ENCODE measurements at places on chromosomes 2 and 18.

GRCh38 chr2:233409286-233409991, 55.1 kb downstream of the DGKD start:
- DNase-seq: no peak

GRCh38 chr2:183123959-183124221, 353 bp upstream of the NUP35 start:
- no peak for DNase-seq

DNA sequence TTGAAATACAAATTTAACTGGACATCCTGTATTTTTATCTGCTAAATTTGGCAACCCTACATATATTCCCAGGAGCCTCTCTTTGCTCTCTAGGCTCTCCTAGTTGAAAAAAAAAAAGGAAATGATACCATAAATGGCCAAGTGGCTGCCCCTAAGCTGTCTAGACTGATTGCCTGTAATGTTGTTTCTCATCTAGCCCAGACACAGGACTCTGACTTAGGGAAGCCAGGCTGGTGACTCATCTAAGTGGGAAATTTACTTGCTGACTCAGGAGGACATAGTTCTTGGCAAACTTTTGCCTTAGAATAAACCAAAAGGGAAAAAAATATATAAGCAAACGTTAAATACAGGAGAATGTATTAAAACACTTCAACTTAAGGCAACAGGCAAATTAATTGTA, 14.6 kb upstream of the ITGAV start:
- DNase-seq: peak; percentile 99

DNA sequence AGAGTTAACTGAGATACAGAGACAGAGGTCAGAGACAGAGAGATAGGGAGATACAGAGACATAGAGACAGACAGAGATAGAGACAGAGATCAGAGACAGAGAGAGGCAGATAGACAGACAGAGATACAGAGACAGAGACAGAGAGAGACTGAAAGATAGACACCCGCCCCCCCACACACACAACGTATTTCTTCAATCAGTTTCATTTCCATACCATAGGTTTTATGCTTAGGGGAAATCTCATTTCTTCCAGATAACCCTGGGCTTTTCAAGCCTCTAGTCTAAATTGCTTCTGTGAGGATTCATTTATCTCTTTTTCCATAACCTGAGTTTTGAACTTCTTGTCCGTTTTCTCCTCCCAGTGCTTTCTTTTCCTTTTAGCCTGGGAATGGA, 94.6 kb downstream of the CD8B2 start:
- DNase-seq: no peak

DNA sequence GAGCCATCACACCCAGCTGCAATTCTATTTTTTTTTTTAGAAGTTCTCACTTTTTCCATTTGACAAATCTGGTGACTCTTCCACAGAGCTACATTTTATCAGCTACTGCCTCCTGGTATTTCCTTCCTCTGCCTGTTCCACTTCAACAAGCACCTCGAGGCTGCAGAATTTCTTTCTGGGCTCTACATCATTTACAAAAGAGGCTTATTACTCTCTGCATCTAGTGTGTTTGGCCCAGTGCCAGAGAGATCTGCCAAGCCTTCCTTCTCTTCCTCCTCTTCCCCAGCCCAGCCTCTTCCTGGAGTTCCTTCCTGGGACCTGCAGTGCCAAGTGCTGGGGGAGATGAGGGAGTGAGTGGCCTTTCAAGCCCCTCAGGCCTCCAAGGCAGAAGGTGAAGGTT, 119.6 kb upstream of the ITGA6 start:
- peak; percentile 18 for DNase-seq

- no peak for DNase-seq
These were observed at the start of gene RAPGEF4 for GRCh38 chr2:172735582-172736423. TSS of gene RAPGEF4 (plus strand) at chr2:172735845. CDS start at chr2:172735984, 139 bp downstream.

DNA sequence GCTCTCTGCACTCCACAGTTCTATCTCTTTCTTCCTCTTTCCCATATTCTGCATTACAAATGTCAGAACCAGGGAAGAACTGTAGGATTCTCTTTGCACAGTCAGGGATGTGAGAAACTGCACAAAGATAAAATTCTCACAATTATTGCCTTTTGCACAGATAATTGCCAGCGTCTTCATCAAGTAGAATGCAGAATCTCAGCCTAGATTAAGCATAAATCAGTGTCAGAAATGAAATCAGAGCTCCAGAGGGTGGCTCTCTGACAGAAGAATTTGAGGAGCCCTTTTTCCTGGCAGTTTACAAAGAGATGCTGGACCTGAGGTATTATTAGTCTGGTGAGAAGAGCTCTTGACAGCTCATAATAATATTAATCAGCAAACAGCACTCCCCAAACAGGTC, 173.1 kb downstream of the PTH2R start:
- DNase-seq: no peak

DNA sequence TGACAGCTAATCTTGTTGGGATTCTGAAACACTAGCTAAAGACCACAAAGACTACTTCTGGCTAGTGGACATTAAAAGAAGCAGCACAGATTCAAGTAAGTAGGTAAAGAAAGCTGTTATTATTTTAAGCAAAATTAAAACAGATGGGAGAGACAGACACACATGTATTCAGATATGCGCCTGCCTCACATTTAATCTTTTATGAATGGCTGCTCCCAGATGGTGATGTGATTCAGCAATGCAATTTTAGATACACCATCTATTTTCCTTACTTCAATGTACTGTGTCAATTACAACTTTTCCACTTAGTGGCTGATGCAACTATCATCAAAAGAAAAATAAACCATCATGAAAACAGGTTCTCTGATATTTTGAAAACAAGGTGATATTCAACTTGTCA, 133.0 kb upstream of the PGAP1 start:
- no peak for DNase-seq

GRCh38 chr2:226427538-226428307, 371.9 kb downstream of the IRS1 start:
- DNase-seq: peak; percentile 96

DNA sequence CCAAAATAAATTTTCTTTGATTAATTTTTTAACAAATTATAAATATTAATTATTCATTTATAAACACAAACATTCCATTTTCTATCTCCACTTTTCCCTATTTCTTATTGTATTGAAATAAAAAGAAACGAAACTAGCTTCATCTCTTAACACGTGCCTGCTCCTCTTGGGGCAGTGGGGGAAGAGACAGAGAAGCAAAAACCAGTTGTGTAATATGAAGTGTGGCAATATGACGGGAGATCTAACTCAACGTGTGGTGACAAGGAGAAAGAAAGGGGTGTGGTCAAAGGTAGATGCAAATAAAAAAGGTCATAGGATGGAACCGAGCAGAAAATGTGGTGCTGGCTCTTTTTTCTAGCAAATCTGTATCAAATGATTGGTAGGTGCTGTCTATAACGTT, 106.9 kb upstream of the SLC8A1 start:
- DNase-seq: no peak

DNA sequence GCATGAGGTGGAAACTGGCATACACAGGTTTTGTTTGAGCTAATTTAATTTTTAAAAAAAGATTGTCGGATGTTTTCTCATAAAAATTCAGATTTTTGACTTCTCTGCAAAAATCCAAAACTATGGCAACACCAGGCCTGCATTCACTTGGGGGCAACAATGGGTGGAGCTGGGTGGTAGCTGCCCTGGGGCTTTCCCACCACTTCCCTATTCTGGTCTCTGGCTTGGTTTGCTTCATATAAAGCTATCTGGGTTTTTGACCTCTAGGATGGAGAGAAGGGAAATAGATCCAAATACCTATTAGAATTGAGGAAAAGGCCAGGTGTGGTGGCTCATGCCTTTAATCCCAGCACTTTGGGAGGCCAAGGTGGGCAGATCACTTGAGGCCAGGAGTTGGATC, 5.5 kb upstream of the CYP27A1 start:
- DNase-seq: no peak

- no peak for DNase-seq
These were observed 66.8 kb downstream of the ZNF236 start for GRCh38 chr18:76889091-76889699.

DNA sequence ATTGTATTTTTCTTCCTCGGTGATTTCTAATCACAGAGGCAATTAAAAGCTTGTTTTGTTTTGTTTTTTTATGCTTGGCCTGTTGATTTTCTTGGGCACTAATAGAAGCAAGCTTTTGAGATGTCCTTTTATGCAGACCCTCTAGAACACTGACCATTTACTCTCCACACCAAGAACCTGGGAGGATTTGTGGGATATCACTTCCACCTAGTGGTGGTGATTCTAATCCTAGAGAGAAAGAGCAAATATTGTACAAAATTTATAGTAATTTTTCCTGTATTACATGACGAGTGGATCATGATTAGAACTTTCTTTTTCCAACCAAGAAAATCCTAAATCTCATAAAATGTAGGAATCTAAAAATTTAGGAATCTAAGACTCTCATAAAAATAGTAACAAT, 23.4 kb downstream of the NEMP2 start:
- peak; percentile 16 for DNase-seq

GRCh38 chr2:79179036-79179435, 19.5 kb upstream of the REG3A start:
- DNase-seq: no peak

DNA sequence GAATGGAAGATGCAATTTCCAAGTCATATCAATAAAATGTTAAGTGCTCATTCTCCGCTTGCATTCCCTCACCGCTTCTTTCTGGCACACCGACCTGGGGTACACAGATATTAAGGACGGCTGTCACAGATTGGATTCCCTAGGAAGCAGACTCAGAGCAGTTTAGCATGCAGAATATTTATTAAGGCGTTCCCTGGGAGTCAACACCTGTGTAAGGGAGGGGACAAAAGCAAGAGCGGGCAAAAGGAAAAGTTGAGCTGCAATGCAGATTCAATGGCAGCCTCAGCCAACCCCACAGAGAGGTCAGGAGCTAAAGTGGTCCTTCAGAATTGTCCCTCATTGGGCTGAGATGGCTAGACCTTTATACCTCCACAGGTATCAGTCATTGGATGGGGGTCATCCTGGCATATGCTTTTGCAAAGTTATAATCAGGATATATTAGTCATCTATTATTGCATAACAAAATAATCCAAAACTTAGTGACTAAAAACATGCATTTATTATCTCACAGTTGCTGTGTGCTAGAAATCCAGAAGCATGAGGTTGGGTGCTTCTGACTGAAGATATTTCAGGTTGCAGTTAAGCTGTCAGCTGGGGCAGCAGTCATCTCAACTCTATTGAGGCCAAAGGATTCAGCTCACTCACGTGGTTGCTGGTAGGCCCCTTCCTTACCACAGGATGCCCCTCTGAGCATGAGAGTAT, 27.0 kb upstream of the INO80D start:
- DNase-seq: no peak

- DNase-seq: no peak
These were observed 25.8 kb downstream of the BIN1 start for GRCh38 chr2:127080938-127081755.

DNA sequence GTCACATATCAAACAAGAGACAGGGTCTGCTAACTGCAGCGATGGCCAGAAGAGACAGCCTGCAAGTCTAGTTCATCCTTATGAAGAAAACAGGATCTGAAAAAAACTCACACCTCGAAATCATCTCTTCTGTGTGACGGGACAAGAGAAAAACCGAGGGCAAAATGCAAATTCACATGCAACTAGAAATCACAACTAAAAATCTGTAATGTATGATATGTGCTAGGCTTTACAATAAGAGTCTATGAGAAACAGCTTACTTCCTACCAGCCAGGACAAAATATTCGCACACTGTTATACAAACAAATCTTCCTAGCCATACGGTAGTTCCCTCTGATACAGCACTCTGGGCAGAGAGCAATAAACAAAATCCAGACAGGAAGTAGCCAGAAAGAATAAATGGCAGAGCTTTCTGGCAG, 48.8 kb downstream of the ANKRD44 start:
- DNase-seq: peak; percentile 9

- peak; percentile 8 for DNase-seq
These were observed 118.9 kb upstream of the OTOS start for GRCh38 chr2:240259201-240259923.

DNA sequence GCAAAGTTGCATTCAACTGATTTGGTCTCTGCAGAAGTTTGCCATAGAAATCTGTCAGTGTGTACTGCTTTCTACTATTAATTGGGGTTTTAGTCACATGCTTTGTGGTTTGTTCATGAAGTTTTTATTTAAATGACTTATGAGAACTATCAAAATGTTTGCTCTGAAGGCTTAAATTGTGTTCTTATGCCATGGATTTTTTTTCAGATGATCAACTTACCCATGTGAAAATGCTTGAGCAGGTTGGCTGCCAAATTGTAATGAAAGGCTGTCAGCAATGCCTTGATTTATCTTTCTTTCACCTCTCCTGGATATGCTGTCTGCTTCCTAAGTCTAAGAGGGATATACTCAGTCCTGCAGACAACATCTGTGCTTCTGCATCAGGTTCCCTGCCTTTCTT, 50.7 kb downstream of the FMNL2 start:
- DNase-seq: no peak

GRCh38 chr18:11906926-11907874, 917 bp downstream of the MPPE1 start:
- DNase-seq: no peak

DNA sequence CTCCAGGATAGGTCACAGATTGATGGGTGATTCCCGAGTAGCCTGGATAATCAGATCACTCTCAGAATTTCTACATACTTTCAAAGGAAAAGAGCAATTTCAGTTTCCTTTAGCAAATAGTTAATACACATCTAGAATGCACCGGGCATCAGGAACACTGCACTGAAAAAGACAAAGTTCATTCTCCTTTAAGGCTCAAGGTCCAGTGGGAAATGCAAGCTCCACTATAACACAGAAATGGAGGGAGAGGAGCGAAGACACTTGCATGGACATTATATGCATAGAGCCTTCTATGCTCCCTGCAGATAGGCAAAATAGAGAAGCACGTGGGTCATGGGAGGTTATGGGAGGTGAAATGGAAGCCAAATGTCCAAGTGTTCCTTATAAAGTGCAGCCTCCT, 49.1 kb downstream of the SLC9A4 start:
- no peak for DNase-seq
